ENCODE measurements at places on chromosomes 2 and 18.

GRCh38 chr2:190853531-190854383 lies 26.9 kb upstream of the GLS start:
- DNase-seq, result no peak

- DNase-seq, result no peak
These were observed 464 bp downstream of the CYBRD1 start for GRCh38 chr2:171522788-171523087.

DNA sequence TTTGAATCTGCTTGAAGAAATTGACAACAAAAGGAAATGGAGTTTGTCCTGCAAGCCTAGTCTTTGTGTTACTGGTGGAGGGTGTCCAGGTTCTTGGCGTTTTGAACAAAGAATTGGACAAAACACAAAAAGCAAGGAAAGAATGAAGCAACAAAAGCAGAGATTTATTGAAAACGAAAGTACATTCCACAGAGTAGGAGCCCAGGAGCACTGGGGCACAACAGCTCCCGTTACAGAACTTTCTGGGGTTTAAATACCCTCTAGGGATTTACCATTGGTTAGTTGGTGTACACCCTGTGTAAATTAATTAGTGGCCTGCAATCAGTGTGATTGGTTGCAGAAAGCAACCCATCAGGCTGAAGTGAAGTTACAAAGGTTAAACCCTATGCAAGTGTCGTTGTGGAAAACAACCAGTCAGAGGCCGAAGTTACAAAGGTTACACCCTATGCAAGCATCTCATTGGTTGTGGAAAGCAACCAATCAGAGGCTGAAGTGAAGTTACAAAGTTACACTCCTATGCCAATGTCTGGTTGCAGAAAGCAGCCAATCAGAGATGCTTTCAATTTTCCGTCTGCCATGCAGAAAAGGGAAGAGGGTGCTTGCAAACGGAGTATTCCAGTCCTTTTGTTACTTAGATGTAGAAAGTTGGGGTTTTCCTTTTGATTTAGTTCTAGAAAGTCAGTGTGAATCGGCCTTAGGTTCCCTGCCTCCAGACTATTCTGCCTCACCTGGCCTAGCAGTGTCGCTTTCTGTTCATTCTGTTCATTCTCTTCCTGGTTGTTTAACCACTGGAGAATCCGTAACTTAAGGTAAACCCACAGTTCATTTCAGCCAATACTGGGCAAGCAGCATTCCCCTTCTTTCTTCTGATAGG lies 47.6 kb upstream of the PTH2R start:
- DNase-seq, result no peak

- no peak for DNase-seq
These were observed 52.7 kb upstream of the SCYGR2 start for GRCh38 chr2:227545990-227546389.

GRCh38 chr2:150060341-150060740 lies 427.1 kb downstream of the RND3 start:
- DNase-seq, result no peak

GRCh38 chr2:234630801-234631261 lies 133.9 kb upstream of the ARL4C start:
- no peak for DNase-seq

DNA sequence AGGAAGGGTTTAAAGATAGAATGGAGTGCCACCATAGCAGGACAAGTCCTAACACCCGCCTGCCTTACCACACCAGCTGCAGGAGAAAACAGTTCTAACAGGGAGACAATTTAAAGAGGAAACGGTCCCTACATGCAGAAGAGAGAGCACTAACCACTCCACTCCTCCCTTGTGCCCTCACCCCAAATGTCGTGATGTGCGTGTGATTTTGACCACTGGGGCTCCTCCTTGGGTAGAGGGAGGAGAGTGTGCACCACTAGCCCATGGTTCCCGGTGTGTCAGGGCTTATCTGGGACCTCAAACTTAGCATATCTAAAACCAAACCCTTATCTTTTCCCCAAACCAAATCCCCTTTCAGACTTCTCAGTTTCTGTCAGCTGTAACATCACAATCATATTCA lies 105.5 kb upstream of the CCDC68 start:
- DNase-seq, result no peak

GRCh38 chr2:70133127-70133452 lies 45.8 kb downstream of the PCBP1 start:
- DNase-seq, result no peak

DNA sequence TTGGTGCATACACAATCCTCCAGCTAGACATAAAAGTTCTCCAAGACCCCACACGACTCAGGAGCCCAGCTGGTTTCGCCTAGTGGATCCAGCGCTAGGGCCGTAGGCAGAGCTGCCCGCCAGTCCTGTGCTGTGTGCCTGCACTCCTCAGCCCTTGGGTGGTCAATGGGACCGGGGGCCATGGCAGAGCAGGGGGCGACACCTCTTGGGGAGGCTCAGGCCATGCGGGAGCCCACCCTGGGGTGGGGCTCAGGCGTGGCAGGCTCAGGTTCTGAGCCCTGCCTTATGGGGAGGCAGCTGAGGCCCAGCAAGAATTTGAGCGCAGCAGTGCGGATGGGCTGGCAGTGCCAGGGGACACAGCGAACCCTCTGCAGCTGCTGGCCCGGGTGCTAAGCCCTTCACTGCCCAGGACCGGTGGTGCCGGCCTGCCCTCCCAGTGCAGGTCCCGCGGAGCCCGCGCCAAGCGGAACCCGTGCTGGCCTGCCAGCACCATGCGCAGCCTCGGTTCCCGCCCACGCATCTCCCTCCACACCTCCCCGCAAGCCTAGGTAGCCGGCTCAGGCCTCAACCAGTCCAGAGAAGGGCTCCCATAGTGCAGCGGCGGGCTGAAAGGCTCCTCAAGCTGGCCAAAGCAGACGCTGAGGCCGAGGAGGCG lies 1566.6 kb upstream of the SLC39A10 start:
- DNase-seq, result no peak

DNA sequence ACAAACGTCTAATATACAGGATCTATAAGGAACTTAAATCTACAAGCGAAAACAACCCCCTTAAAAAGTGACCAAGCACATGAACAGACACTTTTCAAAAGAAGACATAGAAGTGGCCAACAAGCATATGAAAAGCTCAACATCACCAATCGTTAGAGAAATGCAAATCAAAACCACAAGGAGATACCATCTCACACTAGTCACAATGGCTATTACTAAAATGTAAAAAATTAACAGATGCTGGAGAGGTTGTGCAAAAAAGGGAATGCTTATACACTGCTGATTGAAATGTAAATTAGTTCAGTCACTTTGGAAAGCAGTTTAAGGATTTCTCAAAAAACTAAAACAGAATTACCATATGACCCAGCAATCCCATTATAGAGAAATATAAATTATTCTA lies 1148.5 kb upstream of the FAM98A start:
- no peak for DNase-seq

GRCh38 chr2:46518861-46519260 lies 39.5 kb downstream of the TMEM247 start:
- DNase-seq, result no peak

DNA sequence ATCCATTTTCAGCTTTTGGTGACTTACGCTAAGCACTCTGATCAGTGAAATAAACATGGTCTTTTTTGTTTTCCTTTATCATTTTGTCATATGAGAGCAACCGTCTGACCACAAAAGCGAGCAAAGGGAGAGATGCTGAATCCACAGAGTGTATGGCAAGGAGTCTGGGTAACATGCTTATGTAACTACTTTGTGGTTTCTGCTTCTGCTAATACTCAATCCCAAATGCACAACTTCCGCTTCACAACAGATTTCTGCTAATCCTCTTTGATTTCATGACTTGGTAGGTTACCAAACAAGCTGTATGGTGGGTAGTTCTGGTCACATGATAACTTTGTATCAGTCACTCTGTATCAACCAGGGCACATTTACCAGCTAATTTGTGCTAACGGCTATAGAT lies 908.4 kb upstream of the CRIM1 start:
- no peak for DNase-seq

GRCh38 chr2:205771666-205772065 lies 89.4 kb downstream of the NRP2 start:
- DNase-seq, result no peak

GRCh38 chr2:116669782-116670181 lies 1144.7 kb upstream of the DDX18 start:
- no peak for DNase-seq

DNA sequence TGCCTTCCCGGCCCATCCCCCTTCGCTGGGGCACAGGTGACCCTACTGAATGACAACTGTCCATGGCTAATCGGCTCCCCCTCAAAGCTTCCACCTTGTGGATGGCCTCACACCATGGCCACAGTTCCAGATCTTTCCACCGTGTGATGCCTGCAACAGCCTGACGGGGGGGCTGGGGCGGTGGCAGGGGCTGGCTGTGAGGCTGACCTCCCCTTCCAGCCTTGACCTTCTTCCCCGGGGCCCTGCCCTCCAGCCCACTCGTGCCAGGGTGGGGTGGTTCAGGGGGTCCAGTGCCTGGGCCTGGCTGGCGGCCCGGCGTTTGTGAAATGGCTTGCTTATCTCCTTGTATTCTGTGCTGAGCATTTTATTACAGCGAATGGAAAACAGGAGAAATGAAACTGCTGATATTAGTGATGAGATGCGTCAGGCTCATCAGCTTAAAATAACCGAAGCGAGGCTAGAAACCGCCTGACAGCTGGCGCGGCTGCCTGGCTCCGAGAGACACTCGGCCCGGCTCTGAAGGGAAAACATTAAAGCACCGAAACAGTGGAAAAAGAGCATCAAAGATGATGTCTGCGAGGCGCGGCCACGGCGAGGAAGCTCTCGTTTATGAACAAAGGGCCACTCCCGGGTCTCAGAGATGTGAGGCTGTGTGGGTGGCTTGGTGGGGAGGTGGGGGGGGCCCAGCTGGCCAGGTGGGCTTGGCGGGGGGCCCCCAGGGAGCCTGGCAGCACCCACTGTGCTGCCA lies 916 bp upstream of the PDCD1 start:
- peak; percentile 27 for DNase-seq

DNA sequence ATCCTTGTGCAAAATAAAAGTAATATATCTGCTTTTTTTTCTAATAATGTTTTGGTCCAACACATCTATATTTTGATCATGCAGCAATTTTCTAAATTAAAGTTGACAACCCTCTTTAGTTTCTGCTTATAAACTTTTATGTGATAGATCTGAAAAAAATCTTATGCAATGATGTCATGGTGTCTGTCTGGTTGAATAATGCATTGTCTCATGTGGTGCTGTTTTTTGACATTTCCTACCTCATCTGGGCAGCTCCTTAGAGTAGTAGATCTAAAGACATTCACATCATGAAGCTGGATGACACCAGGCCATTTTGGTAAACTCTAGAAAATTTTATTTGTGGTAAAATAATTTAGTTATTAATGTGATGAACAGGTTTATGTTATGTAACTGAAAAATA lies 106.8 kb upstream of the FN1 start:
- DNase-seq, result no peak

GRCh38 chr2:177073611-177074010 lies 139.0 kb upstream of the HNRNPA3 start:
- no peak for DNase-seq

DNA sequence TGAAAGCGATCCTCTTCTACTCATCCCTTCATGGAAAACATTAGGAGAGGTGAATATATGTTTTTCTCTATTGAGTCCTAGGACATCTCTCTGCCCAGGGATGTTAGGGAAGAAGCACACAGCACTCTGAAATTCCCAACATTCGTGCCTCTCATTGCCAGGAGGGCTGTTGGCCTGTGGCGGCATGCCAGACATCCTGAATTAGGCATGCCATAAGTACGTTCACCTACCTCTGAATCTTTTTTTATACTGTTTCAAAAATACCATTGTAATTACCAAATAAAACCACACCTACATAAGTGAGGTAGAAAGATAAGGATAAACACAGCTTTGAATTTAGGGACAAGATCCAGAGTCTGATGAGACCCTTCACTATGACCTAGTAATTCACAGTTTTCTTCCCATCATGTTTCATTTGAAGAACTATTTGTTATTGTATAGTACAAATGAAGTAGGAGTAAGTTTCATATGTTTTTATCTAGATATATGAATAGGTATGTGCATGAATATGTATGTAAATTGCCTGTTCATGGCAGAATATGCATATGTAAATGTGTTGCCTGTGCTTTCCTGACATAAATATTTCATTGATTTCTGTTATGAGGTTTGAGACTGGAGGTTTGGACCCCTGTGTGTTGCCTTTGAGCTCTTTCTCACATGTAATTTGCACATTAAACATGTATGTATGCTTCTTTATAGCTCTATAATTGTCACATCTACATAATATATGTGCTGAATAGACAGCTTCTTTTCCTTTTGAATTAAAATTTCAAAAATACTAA lies 66.6 kb upstream of the STAM2 start:
- no peak for DNase-seq

GRCh38 chr18:39453356-39453755 lies 1887.8 kb upstream of the CELF4 start:
- DNase-seq, result no peak

DNA sequence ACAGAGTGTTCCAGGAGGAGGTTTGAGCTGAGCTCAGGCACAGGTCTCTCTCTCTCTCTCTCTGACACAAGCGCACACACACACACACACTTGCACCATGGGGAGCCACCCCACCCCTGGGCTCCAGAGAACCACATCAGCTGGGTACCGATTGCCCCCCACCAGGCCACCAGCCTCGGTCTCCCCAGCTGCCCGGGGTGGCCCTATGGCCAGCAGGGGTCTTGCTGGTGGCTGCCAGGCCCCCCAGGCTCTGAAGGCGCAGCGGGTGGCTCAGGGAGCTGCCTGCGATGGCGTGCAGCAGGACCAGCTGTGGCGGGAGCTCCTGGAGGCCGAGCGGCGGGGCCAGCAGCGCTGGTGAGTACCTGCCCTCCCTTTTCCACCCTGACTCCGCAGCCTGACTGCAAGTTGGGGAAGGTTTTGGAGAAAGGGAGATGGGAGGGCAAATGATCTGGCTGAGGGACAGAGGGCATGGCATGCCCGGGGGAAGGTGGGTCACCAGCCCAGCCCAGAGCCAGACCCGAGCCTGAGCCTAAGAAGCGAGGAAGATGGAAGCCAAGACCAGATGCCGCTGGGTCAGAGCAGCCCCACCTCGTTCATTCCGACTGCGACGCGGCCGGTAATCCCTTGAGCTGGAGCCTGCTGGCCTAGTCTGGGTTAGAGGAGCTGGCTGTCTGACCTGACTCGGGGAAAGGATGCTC lies 21.9 kb upstream of the SLC66A3 start:
- no peak for DNase-seq

DNA sequence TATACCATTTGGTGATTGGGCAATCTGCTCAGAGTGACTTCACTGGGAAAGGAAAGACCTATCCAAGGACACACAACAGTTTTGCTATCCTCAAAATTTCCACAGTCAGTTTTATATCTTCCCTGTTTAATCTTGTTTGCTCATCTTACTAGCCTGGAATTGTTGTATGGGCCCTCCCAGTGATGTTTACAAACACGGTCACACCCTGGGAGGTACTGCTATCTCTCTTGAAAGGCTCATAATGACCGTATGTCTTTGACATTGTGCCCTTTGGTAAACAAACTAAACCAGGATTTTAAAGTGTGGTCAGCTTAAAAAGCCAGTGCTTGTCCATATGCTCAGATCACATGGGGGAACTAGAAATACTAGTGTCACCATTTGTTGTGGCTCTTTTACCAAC lies 277.0 kb downstream of the CDH2 start:
- no peak for DNase-seq

DNA sequence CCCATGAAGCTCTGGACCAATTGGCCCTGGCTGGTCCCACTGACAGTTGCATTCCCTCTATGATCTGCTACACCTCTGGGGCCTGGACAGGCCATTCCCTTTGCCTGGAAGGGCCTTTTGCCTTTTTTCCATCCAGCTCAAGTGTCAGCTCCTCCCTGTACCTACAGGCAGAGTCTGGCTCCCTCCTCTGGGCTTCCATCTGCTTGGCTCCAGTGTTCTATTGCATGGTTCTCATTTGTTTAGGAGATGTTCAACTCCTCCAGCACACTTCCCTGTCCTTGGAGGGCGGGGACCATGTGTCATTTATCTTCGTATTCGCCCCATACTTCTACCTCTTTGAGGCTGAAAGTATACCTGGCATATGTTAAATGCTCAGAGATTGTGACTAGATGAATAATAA lies 61.1 kb downstream of the PRKCE start:
- DNase-seq, result no peak

All from stimulated activated CD8-positive, alpha-beta memory T cell treated with anti-CD3 and anti-CD28 coated beads, Interleukin-4, amount 100 ng/mL, for 1 hour (primary cell).